ENCODE measurements at places on chromosomes 2 and 18.

DNA sequence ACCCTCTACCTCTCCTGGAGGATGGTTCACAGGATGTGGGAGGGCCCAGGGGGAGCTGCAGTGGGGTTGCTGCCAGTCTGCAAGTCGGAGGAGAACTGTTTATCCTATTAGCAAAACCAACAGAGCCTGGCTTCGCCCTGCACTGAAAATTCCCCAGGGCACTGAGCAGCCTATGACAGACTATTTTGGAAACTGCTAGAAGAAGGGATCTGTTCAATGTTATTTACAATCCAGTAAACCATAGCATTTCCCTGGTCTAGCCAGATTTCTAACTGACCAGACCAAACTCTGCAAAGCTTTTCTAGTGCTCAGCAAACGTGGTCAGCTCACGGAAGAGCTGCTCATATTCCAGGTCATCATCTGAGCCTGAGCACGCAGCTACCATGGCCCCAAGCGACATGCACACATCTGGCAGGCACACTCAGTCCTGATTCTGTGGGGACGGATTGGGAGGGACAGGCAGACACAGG is 64.8 kb upstream of the PID1 start:
- DNase-seq = no peak

GRCh38 chr2:124640221-124640750 is 615.2 kb downstream of the CNTNAP5 start:
- DNase-seq = no peak

- no peak for DNase-seq
Measured at GRCh38 chr18:6644836-6645627, 84.5 kb upstream of the ARHGAP28 start.

DNA sequence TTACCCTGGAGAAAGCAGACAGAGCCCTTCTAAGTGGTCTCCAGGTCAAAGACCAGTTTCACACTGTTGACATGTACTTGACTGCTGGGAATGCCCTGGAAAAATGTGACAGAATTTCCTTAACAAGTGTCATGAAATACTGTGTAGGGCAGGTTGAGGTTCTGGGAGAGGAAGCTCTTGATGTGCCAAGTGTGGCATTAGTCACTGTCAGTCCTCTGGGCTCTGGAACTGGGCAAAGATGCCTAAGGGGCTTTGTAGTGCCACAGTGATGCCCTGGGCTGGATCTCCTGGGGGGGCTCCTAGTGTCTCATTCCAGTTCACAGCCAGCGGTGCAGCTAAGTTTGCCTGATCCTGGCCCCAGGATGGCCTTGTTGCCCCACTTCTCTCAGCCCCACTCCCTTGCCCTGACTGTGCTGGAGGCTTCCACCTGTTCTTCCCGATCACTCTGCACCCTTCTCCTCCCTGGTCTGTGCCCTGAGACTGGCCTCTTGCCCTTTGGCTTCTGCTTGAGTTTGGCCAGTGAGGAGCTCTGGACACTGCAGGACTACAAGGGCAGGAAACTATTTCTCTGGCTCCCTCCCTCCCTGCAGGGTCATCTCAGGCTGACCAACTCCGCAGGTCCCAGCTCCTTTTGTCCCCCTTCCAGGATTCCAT is 27.0 kb upstream of the FAM124B start:
- DNase-seq = no peak

DNA sequence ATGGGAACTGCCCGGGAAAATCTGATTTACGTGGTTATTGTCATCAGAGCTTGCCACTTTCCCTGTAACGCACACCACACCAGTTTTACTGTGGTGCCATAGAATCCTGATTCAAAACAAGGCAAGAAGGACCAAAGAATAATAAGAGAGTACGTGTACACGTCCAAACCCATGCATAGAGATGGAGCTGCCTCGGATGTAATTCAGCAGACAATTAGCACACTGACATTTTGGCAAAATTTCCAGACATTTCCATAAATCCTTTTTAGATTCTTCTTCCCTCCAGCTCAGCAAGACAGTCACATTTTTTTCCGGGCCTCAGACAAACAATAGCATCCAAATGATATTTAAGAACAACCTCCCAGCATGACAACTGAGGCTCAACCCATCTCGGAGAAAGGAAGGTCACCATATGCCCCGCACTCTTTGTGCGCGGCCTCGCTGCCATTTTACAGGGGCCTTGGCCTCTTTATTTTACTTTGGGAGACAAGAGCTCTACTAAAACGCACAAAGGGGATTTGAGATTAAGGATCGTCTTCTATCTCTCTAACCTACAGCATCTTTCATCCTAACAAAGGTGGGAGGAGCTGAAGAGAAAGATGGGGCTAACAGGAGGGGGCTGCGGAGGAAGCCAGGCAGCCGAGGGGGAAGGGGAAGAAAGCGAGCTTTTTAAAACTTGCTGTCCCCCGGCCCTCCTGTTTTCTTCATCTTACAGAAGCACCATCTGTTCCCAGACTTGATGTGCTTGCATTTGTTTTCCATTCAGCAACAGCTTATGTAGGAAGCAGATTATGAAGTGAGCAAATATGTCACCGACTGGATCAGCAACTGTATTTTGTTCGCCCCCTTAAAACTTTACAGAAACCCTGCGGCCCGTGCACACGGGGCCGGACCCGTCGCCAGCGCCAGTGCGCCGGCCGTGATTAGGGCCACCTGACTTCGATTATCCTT is 61.0 kb downstream of the CDCA7 start:
- no peak for DNase-seq

- no peak for DNase-seq
Measured at GRCh38 chr2:18639756-18640453, 50.5 kb upstream of the NT5C1B start.

GRCh38 chr18:60191926-60192325 is 180.6 kb downstream of the MC4R start:
- no peak for DNase-seq
